Tongue (tissue), 3 donors: ENCODE measurements at places on chromosomes 6 and 20.

DNA sequence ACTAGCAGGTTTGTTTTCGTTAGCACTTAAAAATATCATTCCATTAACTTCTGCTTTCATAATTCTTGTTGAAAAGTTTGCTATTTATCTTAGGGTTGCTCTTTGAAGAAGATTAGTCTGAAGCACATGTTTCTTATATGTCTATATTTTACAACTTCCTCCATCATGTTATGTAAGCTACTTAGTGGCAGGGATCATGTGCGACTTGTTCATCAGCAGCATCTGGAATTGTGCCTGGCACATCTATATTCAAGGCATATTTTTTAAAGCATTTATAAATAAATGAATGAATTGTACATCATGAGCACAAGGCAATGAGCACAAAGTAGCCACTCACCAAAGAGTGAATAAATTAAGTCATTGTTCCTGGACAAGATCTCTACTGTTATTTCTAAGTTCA is 187.2 kb upstream of the COL21A1 start:
- no peak for DNase-seq

DNA sequence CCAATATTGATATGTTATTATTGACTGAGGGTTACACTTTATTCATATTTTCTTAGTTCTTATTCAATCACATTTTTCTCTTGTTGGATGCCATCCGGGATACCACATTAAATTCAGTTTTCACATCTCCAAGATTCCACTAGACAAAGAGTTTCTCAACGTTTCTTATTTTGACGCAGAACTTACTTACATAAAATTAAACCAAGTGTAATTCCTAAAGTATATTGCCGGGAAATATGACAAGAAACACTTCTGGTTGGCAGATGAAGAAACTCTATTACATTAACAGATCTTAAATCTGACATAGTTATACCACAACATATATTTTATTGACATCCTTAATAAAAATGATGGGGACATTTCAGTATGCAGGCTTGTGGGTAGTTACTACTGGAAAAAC is 47.3 kb upstream of the THBS2 start:
- DNase-seq = no peak

GRCh38 chr6:90003941-90004340 is 109.7 kb downstream of the GJA10 start:
- no peak for DNase-seq

GRCh38 chr6:127869772-127870404 is 31.0 kb downstream of the THEMIS start:
- DNase-seq = no peak

DNA sequence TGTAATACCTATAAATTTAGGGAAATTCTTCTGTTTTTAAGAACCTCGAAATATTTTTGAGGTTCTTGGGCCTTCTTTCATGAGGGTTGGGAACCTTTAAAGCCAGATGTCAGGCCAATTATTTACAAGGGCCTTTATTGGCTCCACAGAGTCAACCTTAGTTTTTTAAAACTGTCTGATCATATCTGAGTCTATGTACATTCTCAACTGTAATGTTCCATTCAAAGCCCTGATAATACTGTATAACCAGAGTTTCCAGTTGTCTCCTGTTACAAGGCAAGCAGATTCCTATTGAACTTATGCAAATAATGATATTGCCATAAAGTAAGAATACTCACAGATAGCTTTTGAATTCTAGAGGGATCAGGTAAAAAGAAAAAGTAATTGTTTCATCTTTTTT is 545.5 kb downstream of the EPM2A start:
- no peak for DNase-seq

- peak; percentile 34 for DNase-seq
These were observed 33.1 kb downstream of the MTHFD1L start for GRCh38 chr6:150898399-150899170.
